Cortex of kidney (tissue), 1 donor: ENCODE measurements at places on chromosomes 6 and 20.

DNA sequence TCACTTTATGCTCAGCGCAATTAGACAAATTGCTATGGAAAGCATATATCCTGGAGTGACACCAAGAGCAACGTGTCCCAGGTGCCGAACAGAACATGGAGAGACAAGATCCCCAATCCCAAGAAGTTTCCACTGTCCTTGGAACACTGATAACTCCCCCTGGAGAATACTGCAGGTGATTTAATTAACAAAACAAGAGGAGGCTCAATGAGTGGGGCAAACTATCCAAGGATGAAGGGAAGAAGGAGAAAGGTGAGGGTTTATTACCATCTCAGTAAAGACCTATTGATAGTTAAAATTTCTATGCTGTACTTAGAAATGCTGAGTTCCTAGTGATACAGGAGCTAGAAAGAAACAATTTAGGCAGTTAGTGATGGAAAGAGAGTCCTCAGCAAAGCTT, 35.7 kb downstream of the EDN1 start:
- DNase-seq = no peak

- no peak for DNase-seq
These were observed 8.5 kb downstream of the HLA-DMB start for GRCh38 chr6:32932132-32932868.

DNA sequence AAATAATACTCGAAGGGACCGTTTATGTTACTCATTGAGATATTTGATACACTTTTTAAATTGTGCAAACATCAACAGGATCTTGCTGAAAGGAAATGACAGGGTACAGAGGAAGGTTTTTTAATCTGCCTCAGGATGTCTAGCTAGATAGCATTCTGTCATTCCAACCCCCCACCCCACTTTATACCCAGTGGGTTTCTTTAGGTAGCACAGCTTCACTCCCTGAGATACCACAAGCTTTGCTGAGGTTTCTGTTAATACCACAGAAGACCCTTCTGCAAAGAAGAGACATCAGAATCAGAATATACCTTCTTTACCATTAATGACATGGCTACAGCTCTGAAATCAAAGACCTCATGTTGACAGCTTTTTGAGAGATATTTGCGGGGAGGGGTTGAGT, 1.3 kb downstream of the PHACTR2 start:
- no peak for DNase-seq

- peak; percentile 37 for DNase-seq
These were observed at the start of gene FANCE for GRCh38 chr6:35452183-35453090. TSS of gene FANCE (plus strand) at chr6:35452338. CDS start at chr6:35452546, 208 bp downstream.

GRCh38 chr20:59805786-59806577, 127.5 kb downstream of the SYCP2 start:
- DNase-seq = no peak

DNA sequence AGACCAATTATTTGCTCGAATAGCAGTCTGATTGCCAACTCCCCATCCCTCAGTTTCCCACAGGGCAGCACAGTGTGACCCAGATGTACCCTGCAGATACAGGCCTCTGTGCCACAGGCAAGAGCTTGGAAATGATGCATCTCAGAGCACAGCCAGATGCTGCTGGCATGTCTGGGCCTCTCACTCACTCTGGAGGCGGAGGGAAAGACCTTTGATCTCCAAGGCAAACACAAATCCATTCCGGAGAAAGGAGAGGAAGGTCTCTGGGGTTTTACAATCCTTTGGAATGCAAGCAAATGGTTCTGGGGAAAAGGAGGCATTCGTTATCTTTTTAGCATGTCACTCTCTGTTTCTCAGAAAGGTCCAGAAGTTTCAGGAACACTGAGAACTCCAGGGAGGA, 74.2 kb downstream of the RIOK1 start:
- no peak for DNase-seq

- DNase-seq = no peak
These were observed 47.3 kb upstream of the HIVEP1 start for GRCh38 chr6:11964729-11965335.

DNA sequence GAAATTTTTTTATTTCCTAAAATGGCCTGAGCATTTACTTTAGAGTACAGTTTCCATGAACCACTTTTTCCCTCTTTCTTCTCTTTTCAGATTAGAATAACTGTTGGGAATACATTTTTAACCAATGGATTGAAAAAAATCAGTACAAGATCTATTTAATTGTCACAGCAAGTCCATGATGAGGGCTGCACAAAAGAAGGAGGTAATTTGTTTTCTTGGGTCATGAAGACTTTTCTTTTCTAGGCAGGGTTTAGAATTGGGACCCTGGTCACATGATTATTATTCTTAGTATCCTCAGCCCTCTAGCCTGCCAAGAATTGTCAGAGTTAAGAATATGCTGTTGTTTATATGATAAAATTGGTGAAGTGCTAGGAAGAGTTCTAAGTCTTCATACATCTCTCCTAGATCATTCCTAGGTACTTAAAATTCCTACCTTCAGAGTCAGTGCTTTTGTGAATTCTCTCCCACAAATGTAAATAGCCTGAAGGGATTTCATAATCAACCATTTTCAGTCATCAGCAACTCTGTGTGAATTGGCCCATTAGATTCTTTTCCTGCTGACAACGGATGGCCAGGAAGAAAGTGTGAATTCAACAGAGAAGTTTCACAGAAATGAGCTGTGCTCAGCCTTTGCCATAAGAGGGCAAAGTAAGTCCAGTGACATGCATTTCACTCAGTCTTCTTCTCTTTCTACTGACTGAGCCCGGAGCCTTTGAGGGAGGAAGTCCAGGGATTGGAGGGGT, 32.4 kb upstream of the TPBG start:
- no peak for DNase-seq
